ENCODE measurements at places on chromosomes 2 and 18.

GRCh38 chr2:166314022-166314759, 61.6 kb downstream of the SCN9A start:
- no peak for DNase-seq

DNA sequence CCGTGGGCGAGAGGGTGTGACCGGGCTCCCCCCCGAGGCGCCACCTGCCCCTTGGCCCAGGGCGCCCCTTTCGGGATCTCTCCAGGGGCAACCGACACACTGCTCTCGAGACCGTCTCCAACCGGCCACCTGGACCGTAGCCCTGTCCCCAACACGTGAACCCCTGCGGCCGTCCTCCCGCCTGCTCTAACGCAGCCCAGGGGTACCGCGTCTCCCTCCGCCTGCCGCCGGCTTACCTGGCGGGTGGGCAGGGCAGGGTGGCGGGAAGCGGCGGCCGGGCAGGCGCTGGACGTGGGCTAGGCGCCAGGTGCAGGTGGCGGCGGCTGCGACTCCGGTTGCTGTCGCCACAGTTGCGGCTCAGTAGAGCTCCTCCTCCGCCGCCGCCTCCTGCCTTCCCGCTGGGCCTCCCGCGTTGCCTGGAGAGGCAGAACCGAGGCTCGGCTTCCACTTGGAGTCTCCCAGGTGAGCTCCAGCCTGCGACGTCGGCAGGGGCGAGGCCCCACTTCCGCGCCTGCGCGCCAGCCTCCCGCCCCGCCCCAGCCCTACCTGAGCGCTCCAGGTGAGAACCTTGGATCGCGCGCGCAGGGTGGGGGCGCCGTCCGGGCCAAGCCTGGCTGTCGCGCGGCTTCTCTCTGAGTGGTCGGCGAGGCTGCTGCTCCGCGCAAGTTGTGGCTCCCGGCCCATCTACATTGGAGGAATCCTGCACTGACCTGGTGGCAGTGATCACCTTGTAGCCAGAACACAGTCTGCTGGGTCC, at the start of gene GALNT3:
TSS of gene GALNT3 (minus strand) at position 469 of the 757 bp plus-strand sequence. CDS start 23,547 bp downstream, outside the sequence.
- peak; percentile 94 for DNase-seq

- DNase-seq, result no peak
Measured at GRCh38 chr18:13809043-13809430, 14.9 kb upstream of the MC5R start.

GRCh38 chr2:30987566-30987965, 150.7 kb downstream of the GALNT14 start:
- no peak for DNase-seq

GRCh38 chr2:20027260-20027677, 14.8 kb upstream of the MATN3 start:
- no peak for DNase-seq

DNA sequence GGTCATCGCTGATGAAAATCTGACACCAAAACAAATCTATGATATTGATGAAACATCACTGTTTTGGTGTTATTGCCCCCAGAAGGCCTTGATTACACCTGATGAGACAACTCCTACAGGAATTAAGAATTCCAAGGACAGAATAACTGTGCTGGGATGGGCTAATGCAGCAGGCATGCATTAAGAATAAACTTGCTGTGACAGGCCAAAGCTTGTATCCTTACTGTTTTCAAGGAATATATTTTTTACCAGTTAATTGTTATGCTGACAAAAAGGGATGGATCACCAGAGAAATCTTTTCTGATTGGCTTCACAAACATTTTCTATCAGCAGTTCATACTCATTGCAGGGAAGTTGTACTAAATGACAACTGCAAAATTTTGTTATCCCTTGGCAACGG, 278.2 kb downstream of the IKZF2 start:
- DNase-seq, result no peak

DNA sequence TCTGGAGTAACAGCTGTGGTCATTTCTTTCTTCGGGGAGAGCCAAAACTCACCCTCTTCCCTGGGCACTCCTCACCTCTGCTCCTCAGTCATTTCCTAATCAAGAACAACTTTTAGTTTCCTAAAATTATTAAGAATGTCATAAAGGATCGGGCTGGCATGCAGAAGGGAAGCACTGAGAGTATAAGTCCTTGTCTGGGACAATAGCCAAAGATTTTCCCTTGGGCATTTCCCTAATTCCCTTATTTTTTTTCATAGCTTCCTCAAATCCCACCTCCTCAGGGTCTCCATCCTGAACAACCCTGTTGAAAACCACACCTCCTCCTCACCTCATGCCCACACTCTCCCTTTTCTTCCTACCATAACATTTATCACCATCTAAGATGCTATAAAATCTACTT, 115.0 kb downstream of the MREG start:
- no peak for DNase-seq

DNA sequence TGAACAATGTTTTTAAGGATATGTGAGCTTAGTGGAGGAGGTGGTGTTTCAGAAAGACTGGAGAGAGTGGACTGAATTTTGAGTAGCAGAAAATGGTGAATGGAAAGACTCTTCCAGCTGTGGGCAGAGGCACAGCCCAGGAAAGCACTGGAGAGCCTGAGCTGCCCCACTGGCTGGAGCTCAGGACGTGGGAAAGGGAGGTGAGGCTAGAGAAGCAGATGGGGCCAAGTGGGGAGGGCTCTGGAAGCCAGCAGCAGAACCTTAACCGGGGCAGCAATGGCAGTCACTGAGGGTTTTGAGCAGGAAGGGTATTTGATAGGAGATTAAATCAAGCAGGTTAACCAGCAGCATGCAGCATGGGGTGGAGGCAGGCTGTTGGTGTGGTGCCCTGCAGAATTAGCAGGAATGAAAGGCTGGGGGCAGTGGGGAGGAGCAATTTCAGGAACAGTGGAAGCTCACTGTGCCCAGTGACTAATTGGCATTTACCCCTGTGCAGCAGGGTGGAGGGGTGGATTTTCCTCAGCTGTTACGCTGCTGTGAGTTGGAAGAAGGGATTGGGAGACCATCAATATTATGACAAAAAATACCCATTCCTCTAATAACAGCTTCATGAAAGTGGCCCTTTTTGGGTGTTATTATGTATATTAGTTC, 136.2 kb downstream of the CERS6 start:
- DNase-seq, result no peak

GRCh38 chr2:134008837-134009236, 245.0 kb upstream of the MGAT5 start:
- DNase-seq, result no peak

- DNase-seq, result no peak
Measured at GRCh38 chr18:44805643-44806042, 125.0 kb downstream of the SETBP1 start.

DNA sequence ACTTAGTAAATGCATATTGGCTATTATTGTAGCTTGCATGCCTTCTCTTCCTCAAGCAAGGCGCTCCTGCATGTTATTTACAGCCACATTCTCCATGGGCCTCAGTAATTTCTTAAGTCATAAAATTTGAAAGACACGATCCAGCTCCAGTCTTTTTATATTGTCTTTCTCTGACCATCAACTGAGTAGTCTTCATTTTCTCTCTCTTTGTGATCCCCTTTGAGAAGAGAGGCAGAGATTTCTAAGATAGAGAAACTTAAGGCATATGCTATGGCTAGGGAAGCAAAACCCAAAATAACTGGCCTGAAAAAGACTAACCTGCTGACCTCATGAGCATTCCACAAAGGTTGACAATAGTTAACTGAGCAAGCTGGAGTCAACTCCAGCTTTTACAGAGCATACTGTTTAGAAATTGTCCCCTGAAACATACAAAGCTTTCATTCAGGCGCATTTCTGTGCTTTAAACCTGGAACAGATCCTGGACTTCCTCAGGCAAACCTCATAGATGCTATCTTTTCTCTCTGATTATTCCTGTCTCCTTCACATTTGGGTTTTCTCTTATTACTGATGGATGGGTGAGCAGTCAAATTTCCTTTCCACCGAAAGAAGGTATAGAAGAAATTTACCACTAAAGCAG, 4.6 kb downstream of the DPP4 start:
- no peak for DNase-seq

DNA sequence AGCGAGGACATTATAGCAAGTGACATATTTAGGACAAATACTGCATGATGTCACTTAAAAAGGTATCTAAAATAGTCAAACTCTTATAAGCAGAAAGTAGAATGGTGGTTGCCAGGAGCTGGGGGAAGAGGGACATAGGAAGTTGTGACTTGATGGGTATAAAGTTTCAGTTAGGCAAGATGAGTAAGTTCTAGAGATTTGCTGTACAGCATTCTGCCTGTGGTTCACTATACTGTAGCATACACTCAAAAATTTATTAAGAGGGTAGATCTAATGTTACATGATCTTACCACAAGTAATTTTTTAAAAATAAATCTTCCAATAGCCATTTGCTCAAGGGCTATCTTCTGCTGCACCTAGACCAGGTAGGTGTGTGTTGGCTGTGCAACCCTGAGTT, 78.1 kb upstream of the NPAS2 start:
- no peak for DNase-seq

- no peak for DNase-seq
Measured at GRCh38 chr2:78304678-78305077, 720.8 kb upstream of the REG3G start.

- DNase-seq, result no peak
Measured at GRCh38 chr2:229343661-229344060, 72.6 kb upstream of the PID1 start.

DNA sequence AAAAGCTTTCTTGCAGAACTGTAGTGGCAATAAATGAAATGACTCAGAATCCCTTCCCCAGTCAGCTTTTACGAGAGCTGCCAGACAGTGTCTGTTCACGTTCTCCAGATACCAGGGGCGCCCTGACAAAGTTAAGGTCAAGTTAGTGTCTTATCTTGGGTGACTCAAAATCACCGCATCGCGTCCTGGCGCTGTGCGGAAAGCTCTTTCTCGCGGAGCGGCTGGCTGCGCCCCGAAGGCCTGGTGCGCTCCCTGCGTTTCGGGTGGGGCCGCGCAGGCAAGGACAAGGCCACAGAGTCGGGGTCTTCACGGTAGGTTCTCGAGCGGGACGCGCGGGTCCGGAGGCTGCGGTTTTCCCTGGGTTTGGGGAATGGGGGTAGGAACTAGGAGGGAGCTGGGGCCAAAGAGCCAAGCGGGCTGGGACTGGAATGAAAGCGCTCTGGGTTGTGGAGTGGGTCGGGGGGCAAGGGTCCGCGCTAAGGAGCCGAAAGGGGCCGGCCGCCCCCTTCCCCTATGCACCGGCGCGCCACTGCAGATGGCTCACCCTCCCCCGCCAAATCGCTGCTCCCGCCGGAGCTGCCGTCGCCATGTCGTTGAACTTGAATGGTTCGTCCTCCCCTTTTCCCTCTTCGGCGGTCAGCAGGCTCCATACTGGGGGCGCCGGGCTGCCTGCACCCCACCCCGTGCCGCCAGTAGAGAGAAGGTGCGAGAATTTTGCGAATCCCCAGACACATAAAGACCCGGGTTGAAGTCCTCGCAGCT, 2.6 kb upstream of the HOXD11 start:
- no peak for DNase-seq

DNA sequence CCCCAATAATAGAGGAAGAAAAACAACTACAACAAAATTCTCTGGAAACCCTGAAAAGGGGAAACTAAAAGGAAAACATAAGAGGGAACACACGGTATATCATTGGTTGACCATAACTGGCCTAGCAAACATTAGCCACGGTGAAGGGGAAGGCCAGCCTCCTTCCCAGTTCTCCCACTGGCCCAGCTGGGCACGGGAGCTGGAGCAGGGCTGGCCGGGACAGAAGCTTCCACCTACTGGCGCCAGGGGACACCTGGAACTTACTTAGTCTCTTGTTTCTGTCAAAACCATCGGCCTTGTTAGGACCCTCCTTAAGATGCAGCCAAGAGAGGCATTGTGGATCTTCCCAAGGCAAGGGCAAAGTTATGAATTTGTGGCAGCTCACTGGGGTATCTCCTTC, 56.1 kb upstream of the DLGAP1 start:
- no peak for DNase-seq

- DNase-seq, result no peak
Measured at GRCh38 chr2:182545420-182546167, 118.8 kb upstream of the PDE1A start.

DNA sequence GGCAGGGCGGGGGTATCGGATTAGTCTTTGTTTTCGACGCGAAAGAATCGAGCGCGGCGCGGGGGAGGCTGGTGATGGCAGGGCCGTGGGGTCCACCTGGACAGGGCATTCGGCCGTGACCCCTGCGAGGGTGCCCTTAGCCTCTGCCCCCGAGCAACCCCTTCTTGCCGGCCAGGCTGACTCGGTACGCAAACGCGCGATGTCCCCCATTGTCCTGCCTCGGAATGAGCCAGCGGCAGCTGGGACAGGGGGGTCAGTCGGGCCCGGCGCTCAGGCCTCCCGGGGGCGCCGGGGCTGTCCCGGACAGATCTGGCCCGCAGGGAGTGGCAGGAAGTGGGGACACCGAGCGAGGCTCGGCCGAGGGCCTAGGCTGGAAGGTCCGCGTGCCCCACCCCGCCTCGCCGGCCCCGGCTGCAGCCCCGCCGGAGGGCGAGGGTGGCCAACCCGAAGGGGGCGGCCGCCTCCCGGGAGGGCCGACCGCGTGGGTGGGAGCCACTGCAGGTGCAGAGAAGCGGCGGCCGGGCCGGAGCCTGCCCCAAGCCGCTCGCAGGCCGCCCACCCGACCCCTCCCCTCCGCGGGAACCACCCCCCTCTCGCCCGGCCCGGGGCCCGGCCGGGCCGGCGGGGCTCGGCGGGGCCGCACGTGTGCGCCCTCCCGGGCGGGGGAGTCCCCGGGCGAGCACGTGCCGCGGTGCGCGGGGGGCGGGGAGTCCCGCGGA, at the start of gene TET3:
TSS of gene TET3 (plus strand) at position 708 of the 719 bp plus-strand sequence. CDS start 1,494 bp downstream, outside the sequence.
- no peak for DNase-seq

DNA sequence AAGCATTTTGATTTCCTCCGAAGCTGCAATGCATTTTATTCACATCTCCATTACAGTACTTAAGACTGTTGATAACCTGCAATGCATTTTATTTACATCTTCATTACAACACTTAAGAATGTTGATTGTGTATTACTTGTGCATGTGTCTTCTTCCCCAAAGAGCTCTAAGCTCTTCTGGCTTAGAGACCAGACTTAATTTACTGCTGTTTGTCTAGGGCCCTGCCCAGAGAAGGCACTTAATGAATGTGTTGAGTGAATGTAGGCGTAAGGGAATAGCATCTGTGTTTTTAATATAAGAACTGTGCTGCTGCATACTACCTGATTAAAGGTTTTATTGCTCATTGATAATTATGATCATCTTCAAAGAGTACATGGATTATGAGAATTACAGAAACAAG, 295.6 kb downstream of the ZNF385B start:
- DNase-seq, result no peak

DNA sequence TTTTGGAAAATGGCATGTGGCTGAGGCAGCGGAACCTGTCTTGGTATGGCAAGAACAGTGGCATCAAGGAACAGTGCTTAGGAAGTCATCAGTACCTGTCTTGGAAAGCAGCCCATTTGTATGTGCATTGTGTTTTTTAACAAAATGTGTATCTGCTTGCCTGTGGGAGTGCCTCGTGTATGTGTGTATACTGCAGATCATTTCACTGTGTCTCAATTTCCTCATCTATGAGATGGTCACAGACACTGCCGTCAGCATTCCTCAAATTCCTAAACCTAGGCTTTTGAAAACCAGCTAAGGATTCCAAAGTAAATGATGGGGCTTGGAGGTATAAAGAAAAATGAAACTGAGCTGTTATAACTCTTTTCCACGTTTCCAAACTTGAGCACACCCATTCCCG, 441.3 kb downstream of the RND3 start:
- DNase-seq, result no peak
